ENCODE measurements at places on chromosomes 5 and 9.
A peak's percentile ranks its signal among the peaks of the same experiment; 100 is the strongest.

- no peak for DNase-seq
Observed at GRCh38 chr5:2818936-2819335, 67.5 kb upstream of the IRX2 start.

GRCh38 chr9:4333787-4334186 is 33.9 kb upstream of the GLIS3 start:
- peak; percentile 8 for DNase-seq

- DNase-seq: no peak
Observed at GRCh38 chr9:122097679-122098315, 4.7 kb upstream of the TTLL11 start.

- DNase-seq: no peak
Observed at GRCh38 chr5:138065102-138065501, 18.7 kb upstream of the WNT8A start.

DNA sequence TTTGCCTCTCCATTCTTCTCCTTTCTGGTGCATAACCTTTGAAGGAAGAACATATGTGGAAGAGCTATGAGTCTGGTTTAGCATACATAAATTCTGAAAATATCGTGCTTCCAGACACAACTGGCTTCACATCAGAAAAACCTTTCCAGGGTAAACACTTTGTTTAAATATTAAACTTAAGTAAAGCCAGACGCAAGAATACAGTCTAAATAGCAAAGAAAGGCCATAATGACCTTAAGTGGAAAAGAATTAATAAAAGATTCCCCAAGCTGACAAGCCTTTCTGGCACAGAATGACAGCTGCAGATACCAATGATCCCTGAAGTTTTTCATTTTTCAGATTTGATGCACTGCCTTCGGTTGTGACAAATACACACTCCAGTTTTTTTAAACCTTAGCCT is 13.5 kb upstream of the TSSK1B start:
- DNase-seq: no peak

- no peak for DNase-seq
Observed at GRCh38 chr9:116859763-116860162, 172.7 kb downstream of the TRIM32 start.

DNA sequence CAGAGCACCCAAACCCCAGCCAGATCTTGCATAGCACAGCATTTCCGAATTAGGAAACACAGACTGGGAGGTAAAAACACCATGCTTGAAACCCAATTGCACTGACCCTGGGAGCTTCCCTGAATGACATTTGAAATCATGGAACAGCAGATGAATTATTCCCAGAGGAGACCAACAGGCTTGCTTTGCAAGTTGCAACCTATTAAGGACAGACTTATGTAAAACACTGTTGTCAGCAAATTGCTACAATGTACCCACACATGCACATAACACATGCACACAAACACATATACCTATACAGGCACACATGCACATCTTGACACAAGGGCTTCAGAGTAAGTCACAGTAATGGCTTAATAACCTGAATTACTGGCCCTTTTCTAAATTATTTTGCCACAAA is 984.8 kb downstream of the DNAH5 start:
- no peak for DNase-seq

- no peak for DNase-seq
Observed at GRCh38 chr9:78856144-78856543, 559.2 kb downstream of the PSAT1 start.

DNA sequence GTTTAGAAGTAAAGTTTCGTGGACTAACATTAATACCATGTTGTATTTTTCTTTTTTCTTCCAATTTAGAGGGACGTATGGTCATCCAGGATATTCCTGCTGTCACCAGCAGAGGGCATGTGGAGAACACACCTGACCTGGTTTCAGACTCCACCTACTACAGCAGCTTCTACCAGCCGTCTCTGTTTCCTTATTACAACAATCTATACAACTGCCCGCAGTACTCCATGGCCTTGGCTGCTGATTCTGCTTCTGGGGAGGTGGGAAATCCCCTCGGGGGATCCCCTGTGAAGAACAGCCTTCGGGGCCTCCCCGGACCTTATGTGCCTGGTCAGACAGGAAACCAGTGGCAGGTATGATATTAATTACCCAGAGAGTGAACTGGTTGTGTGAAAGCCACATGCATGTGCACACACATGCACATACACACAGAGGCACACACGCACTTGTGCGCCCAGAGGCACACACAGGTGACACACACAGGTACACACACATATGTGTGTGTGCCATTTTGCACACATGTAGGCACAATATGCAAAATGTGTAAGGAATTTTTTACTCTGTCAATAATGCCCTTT is 52.4 kb downstream of the DMRT1 start:
- peak; percentile 67 for DNase-seq

- DNase-seq: no peak
Observed at GRCh38 chr9:113694912-113695311, 181.2 kb upstream of the ZNF618 start.

GRCh38 chr9:114177423-114178064 is 22.2 kb downstream of the COL27A1 start:
- no peak for DNase-seq

- DNase-seq: no peak
Observed at GRCh38 chr5:154618696-154619095, 136.5 kb upstream of the LARP1 start.

- DNase-seq: no peak
Observed at GRCh38 chr5:132952829-132953228, 10.6 kb downstream of the AFF4 start.

- DNase-seq: no peak
Observed at GRCh38 chr5:54234304-54234933, 76.0 kb downstream of the ARL15 start.

DNA sequence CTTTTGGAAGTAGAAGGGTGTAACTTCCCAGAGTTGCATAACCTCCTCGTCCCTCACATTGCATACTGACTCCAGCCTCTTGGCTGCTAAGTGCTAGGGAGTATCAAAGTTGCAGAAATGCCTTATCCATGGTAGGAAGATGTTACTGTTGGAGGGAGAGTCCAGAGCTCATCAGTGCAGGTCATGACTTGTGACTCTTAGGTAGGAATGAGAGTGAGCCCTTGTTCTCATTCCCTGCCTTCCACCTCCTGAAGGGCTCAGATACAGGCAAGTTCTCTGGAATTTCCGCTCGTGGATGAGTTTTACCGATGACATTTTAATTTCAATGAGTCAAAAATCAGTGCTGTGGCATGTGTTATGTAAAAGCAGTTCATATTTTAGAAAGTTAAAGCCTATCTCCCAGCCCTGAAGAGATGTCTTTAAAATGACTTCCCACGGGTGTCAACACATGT is 17.0 kb downstream of the IRX1 start:
- DNase-seq: no peak

DNA sequence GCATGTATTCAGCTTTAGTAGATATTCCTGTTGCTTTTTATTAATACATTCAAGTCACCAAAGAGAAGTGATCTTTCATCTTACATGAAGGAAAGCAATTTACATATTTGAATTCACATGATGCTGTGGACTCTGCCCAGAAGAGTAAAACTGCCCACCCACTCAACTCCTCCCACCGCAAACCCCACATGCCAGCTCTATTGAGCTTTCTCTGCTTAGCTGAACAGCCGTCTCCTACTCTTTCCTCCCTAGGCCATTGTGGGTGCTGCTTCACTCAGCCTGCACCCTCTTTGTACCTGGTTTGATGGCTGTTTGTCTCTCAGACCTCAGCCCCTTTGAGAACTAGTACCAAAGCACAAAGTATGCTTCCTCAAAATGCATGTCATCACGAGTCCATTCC is 48.4 kb upstream of the MAP3K1 start:
- DNase-seq: no peak

- no peak for DNase-seq
Observed at GRCh38 chr5:1052641-1053390, 44.2 kb downstream of the NKD2 start.

DNA sequence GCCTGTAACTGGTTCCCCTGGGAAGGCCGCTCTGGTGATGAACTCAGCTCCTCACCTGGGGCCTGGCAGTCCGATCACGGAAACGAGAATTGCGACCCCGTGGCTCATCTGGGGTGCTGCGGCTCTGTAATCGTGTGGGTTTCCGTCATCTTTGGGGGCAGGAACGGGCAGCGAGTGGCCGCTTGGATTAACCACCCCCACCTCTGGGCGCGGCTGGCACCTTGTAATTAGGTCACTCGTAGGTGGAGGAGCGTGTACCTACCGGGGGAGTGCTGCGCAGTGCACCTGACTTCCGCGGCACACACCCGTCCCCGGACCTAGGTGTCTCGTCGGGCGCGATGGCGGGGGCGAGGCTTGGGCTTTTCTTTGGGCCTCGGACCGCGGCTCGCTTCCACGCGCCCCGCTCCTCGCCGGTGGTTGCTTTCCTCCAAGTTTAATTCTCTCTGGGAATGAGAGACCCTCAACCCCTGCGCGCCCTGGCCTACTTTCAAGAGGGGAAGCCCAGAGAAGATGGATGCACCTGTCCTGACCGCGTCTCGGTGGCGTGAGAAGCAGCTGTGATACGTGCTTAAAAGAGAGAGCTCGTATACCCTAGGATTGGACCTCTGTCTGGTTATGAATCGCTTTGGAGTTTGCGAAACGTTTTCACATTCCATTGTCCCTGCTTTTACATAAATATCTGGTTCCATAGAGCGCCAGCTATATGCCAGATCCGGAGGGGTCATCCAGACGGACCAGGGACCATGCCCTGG is 744 bp upstream of the PPP2CA start:
- peak; percentile 33 for DNase-seq

DNA sequence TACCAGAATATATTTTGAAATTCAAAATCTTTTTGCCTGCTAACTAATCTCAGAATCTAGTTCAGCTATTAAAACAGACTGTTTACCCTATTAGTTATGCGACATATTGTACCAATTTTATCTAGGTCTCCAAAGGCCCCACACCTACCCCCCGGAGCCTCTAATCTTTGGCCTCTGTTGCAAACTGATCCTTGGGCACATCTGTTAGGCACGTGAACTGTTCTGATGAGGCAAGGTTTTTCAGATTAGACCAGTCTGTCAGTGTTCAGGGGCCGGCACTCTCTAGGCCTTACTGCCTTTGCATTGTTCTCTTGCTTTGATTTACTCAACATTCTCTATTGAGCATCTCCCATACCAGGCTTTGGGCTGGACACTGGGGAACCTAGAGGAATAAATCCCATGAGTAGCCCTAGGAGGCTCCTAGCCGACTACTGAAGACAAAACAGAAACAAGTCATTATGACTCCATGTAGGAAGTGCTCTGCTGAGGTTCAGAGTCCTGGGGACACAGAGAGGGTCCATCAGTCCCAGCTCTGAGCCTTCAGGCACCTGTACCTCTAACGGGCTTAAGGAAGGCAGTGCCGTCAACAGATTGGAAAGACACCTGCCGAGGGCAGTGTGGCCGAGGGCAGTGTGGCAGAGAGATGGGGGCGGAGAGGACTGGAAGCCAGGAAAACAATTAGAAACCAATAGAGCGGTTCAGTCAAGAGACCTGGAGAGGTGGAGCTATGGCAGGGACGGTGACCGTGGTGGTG is 245.1 kb downstream of the AOPEP start:
- DNase-seq: no peak

GRCh38 chr9:36855448-36856315 is 178.4 kb downstream of the PAX5 start:
- DNase-seq: no peak

DNA sequence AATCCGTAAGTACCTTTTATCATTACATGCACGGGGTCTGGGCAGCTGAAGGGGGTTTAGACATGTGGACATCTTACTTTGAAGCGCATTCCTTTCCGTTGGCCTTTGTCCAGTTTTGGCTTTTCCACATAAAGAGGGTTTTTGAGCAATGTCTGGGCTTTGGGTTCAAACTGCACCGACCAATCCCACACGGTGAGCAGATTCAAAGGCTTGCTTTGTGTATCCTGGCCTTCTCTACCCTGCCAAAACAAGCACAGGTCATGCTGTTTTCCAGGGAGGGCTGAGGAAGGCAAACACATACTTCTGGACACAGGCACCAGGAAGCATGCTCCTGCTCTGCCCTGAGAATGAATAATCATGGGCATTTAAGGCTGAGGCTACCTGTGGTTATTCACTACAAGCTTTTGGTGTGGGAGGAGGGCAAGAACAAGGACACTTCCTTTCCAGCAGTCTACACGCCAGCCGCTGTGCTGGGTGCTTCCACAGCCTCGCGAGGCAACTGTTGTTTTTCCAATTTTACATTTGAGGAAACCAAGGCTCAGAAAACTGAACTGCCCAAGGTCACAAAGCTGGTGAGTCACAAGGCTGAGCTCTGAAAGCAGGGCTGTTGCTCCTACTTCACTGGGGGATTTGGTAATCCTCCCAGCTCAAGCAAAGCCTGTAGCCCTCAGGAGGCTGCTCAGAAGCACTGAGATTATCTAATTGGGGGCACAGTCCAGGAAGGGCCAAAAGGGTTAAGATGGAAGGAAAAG is 59.8 kb upstream of the GOLPH3 start:
- no peak for DNase-seq

GRCh38 chr9:20477940-20478620 is 144.2 kb downstream of the MLLT3 start:
- no peak for DNase-seq

- no peak for DNase-seq
Observed at GRCh38 chr5:72214168-72214567, 105.9 kb downstream of the MRPS27 start.

DNA sequence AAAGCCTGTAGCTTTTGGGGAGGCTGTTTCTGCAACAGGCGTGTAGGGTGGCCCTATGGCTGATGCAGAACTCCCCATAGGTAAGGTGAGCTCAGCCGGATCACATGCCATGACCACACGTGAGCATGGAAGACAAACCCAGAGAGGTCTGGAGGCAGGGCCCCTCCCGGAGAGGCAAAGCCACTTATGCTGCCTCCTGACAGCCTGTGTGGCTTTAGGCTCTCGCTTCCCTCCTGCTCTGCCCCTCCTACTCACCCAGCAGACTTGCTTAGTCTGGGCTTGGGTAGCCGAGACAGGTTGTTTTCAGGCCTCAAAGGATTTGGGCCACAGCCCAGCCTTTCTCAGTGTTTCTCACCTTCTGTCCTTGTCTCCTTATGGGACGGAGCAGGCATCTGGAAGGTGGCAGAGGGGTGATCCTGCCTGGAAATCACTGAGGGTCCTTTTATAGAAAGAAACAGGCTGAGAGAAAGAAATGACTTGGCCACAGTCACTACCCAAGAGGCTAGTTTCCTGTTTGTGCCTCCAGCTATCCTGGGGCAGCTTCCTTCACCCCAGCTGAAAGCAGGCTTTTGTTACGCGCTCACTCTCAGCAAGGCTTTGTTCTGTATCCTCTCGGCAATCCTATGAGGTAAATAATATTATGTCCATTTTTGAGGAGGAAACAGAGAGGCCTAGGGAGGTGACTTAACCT is 89.9 kb downstream of the DAB2IP start:
- DNase-seq: no peak

DNA sequence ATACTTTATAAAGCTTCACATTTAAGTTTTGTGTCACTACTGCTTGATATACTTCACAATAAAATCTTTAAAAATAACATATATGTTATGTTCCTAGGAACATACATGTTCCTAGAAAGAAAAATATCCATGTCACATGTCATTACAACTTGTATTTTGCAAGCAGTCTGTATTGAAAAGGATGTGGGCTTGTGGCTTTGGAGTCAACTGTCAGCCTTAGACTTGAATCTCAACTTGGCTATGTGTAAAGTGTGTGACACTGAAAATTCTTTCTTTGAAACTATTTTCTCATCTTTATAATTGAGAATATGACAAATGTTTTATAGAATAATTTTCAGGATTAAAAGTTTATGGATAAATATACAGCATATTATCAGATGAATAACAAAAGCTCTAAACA is 273.1 kb downstream of the KIAA0825 start:
- DNase-seq: no peak

- DNase-seq: no peak
Observed at GRCh38 chr5:58675341-58675740, 92.5 kb downstream of the RAB3C start.

All from NCI-H1092 treated with DMSO at 0.1 percent for 48 hours (cell line).